Adipocyte (in vitro differentiated cells): ENCODE measurements at places on chromosomes 6 and 20.

DNA sequence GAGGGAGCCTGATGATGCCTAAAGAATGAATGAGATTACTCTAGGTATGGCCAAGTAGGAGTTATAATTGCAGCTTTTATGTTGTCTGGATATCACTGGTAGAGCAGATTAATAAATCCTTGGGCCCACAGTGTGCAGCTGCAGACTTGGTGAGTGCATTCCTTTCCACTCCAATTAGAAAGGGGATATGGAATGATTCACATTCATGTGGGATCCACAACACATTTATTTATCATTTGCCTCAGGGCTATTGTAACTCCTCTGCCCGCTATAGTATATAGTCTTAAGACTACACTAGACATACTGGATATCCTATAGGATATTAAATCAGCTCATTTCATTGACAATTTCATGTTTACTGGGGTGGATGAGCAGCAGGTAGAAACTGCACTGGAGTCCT, 11.6 kb upstream of the HLA-G start:
- no peak for DNase-seq

DNA sequence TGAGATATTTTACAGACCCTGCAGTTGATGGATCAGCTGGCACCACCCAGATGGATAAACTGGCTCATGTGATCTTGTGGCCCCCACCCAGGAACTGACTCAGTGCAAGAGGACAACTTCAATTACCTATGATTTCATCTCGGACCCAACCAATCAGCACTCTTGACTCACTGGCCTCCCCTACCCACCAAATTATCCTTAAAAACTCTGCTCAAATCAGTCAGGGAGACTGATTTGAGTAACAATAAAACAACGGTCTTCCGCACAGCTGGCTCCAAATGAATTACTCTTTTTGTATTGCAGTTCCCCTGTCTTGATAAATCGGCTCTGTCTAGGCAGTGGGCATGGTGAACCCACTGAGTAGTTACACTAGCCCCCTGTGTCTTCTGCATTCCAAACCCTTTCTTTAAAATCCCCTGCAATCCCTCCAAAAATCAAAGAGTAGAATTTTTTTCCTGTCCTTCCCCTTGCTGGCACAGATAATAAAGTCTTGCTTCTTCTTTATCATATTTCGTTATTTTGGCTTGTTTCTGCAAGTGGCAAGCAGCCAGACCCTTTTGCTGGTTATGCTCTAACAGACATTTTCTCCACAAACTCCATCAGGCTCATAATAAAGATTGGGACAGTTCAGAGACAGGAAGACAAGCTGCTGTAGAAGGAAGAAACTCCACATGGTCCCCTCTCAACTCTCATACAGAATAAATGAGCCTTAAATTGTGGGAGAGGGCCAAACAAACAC, 48.3 kb downstream of the OR2B6 start:
- no peak for DNase-seq

- no peak for DNase-seq
Observed at GRCh38 chr6:43869792-43870659, 100.0 kb downstream of the VEGFA start.

GRCh38 chr20:33431797-33432381, 11.7 kb downstream of the SNTA1 start:
- DNase-seq = peak; percentile 26

DNA sequence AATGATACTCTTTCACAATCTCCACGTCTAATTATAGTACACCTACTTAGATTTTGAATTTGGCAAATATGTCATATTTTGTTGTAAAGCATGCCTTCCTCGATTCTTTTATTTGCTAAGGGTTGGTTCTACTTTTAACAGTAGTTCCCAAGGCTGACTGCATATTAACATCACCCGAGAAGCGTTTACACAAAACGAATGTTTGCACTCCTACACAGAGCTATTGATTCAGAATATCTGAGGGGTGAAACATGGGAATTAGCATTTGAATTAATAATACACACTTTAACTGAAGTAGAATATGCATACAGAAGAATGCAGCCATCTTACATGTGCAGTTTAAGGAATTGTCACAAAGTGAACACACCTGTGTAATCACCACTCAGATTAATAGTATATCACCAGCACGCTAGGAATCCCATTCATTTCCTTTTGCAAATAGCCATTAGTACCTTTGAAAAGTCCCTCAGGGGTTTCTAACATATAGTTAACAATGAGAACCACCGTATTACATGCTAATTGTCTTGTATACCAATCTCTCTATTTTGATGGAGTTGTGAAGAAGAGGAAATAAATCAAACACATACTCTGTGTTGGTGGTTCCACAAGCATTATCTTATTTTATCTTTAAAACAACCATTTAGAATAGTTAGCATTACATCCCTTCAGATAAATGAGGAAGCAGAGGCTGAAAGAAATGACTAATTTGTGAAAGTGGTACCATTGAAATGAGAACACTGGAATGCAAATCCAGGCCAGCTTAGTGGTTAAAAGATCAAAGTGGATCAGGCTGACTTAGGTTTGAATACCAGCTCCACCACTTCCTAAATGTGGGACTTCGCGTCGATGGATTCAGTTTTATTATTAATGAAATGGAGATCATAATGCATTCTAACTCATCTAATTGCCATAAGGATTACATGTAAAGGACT, 317.6 kb downstream of the HDGFL1 start:
- DNase-seq = no peak

GRCh38 chr20:38723017-38723847, 1.1 kb upstream of the SLC32A1 start:
- no peak for DNase-seq

DNA sequence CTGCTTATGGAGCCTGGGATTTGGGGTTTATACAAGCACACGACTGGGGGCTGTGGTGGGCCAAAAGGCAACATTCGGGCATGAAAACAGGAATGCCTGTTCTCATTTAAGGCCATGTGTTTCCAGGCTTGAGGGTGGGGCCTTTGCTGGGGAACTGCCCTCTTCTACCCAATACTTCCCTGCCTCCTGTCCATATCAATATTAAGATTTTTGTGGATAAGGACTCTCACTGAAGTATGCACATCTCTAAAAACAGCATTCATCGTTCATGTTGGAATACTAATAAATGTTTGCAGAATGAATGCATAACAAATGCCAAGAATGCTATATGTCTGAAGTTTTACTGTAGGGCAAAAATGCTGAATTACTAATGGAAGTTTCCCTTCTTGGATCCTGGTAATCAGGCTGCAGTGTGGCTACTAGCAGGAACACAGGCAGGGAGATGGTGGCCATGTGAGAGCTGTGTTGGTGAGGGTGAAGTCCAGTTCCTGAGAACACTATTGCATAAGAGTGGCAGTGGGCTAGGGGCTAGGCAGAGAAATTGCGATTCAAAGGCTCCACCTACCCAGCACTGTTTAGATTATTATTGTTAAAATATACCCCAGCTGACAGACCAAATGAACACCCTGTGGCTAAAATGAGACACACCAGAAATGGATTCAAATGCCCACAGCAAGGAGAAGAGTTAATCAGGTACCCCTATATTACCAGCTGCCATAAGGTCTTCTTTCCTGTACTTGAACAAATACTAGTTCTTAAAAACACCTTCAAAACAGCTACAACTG, 644.3 kb downstream of the EPM2A start:
- DNase-seq = peak; percentile 7

DNA sequence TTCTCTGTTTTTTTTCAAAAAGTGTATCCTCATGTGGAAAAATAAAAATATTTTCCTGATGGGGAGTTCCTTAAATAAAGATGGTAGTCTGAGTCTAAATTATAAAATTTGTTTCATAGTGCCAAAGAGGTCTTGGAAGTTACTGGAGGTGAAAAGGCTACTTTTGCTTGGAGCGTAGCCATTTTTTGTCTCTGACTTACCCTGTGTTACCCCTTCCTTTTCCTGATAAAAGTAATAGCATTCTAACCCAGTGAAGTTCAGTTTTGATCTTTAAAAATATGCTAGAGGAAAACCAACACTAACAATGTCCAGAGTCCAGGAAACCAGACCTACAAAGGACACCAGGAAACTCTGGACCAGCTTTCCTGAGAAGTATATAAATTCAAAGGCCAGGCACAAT, 112.2 kb upstream of the FOXO3 start:
- DNase-seq = no peak

DNA sequence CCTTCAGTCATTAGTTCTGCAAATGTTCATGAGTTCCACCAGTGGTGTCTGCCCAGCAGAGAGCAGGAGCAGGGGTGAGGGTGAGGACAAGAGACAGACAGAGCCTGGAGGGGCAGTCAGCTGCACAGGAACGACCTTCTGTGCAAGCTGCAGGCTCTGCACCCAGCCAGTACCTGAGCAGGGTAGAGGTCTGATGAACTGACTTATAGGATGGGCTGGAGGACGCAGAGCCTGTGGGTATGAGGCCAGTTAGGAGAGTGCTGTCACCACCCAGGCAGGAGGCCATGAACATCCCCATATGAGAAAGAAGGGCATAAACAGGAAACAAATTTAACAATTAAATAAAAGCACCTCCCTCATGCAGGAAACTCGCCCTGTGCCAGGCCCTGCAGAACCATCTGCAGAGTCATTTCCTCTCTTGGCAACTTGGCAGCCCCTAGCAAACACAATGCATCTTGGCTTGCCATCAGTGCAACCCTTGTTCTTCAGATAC, 17.9 kb downstream of the C6orf15 start:
- DNase-seq = no peak
